NCI-H2081 treated with DMSO at 0.1 percent for 48 hours (cell line): ENCODE measurements at places on chromosomes 1 and 21.

GRCh38 chr1:37509181-37509580 is 5.4 kb downstream of the MEAF6 start:
- DNase-seq: no peak

DNA sequence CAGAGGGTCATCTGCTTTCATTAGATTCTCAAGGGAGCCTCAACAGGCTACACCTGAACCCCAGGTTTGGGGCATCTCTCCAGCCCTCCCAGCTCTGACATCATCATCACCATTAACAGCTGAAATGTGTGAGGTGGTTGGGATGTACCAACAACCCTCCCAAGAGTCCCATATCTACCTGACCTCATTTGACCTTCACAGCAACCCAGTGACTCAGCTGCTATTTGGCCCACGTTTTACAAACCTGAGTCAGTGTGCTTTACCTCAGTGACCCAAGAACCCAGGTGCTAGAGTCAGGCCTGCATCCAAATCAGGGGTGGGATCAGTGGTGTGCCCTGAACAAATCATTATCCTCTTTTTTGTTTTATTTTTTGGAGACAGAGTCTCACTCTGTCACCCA is 53.3 kb upstream of the TINAGL1 start:
- no peak for DNase-seq

DNA sequence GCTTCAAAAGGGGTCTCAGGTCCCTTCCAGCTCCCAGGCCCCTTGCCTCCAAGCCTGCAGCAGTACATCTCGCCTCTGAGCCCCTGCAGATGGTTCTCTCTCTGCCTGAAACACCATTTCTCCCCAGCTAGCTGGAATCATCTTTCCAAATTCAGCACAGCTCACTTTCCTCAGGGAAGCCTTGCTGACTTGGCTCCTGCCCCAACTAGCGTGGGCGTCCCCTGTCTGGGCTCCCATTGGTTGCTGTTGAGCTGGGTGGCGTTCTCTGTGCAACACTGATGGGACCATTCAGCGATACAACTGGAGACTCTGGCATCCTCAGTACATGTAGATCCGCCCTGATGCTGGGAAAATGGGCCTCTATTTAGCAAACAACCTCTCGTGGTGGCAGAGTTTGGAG is 141.3 kb upstream of the IGSF21 start:
- DNase-seq: no peak

- DNase-seq: no peak
Observed at GRCh38 chr1:75133750-75134646, at the start of gene LHX8. LHX8 (plus strand) TSS chr1:75134388; CDS start chr1:75136615, 2,227 bp downstream.

GRCh38 chr1:230270185-230270558 is 156.0 kb downstream of the PGBD5 start:
- no peak for DNase-seq

- no peak for DNase-seq
Observed at GRCh38 chr1:62753031-62753965, 30.6 kb upstream of the ATG4C start.

GRCh38 chr1:170221495-170221894 is 75.7 kb downstream of the NTMT2 start:
- DNase-seq: no peak

GRCh38 chr1:26862781-26863684 is at the start of gene SFN:
SFN (plus strand) TSS chr1:26863149; CDS start chr1:26863213, 64 bp downstream.
- DNase-seq: peak; percentile 57

- DNase-seq: no peak
Observed at GRCh38 chr1:3351449-3352298, 102.8 kb upstream of the ARHGEF16 start.

DNA sequence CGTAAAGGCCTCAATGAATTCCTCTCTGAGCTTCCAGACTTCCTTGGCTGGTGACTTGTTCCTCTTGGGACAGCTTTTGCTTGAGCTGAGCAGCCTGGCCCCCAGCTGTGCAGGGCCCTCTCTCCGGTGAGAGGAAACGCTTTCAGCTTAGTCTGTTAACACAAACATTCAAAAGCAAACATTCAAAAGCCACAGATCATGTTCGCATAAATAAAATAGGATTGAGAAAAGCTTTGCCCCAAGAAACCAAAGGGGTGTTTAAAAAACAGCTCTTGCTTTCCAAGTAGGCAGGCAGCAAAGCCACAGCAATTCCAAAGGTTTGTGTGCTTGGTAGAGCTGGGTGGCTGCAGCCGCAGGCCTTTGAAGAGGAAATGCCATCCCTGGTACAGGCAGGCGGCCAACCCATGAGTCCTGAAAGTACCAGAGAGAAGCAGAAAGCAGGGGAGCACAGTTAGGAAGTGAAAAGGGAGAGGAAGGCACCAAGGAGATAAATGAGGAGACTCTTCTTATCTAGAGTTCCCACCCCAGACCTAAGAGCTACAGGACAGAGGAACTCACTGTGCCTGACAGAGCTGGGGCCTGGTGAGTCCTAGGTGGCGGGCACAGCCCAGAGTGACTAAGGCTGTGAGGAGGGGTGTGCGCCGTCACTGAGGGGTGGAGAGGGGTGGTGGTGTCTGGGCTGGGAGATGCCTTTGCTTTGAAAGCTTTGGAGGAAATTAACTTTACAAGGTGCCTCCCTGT is 48.4 kb downstream of the CCN1 start:
- DNase-seq: no peak

DNA sequence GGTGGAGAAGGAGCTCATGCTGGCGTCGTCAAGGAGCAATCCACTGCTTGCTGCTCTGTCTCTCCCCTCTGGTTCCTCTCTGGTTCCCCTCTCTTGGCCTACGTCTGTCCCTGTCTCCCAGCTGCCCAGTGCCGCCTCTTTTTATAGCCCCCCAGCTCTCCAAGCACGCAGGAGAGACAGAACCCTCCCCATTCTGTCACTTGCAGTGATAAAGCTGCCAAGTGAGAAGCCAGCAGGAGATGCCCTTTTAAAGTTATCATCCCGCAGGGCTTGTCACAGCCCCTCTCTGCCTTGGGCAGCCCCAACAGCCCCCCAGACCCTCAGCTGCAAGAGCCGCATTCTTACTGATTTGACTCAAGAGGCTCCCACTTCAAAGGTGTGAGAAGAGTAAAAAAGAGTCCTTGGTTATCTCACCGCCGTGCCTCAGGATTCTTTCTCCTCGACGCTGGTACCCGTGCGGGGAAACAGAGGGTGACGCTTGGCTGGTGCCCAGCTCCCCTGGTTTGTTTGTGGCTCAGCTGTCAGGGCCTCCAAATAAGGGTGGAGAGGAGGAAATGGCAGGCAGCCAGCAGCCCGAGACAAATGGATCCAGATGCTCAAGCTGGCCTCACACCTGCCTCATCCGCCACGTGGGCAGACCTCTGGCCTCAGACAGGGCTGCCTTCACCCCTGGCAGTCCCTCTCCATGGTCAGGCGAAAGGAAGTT is at the start of gene NPPA:
Gene NPPA, minus strand, starts transcription at position 117 of the 706 bp plus-strand sequence. Its CDS starts 99 bp downstream, at position 18.
- peak; percentile 83 for DNase-seq

GRCh38 chr1:150874455-150875196 is 1.8 kb downstream of the ARNT start:
- DNase-seq: no peak

- no peak for DNase-seq
Observed at GRCh38 chr1:212281590-212281989, 3.6 kb upstream of the PPP2R5A start.

DNA sequence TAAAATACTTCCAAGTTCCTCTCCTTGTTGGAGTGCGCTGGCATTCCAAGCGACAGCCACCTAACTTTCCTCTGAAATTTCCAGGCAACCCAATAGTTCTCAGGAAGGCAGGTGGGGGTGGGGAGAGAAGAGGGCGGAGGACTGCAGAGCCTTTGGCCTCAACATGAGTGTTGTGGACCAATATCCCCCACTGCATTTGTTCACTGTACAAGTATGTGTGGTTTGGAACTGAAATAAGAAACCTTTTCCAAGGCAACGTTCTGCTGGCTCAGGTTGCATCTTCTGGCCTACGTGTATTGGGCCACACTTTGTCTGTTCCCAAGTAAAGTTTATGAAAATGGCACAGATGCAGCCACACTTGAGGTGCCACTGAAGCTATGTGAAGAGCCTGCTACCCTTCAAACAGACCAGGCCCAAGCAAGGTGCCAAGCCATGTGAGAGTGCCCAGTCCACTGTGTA is 153.4 kb downstream of the DHRS3 start:
- no peak for DNase-seq

DNA sequence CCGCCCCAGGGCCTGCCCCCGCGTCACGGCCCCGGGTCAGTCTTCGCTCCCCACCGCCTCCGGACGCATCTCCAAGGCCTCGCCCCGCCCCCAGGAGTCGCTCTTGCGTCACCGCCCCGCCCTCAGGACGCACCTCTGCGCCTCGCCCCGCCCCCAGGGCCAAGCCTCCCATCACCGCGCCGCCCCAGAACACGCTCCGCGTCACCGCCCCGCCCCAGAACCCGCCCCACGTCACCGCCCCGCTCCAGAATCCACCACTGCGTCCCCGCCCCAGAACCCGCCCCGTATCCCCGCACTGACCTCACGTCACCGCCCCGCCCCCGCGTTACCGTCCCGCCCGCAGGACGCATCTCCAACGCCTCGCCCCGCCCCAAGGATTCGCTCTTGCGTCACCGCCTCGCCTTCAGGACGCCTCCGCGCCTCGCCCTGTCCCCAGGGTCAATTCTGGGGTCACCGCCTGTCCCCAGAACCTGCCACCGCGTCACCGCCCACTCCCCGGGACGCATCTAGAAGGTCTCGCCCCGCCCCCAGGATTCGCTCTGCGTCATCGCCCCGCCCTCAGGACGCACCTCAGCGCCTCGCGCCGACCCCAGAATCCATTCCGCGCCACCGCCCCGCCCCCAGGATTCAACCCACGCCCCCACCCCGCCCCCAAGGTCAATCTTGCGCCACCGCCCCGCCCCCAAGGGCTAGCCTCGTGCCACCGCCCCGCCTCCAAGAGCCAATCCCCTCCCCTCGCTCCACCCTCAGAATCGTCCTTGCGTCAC is 451 bp upstream of the CASP9 start:
- peak; percentile 59 for DNase-seq

- DNase-seq: no peak
Observed at GRCh38 chr1:30472526-30472925, 250.9 kb downstream of the MATN1 start.

DNA sequence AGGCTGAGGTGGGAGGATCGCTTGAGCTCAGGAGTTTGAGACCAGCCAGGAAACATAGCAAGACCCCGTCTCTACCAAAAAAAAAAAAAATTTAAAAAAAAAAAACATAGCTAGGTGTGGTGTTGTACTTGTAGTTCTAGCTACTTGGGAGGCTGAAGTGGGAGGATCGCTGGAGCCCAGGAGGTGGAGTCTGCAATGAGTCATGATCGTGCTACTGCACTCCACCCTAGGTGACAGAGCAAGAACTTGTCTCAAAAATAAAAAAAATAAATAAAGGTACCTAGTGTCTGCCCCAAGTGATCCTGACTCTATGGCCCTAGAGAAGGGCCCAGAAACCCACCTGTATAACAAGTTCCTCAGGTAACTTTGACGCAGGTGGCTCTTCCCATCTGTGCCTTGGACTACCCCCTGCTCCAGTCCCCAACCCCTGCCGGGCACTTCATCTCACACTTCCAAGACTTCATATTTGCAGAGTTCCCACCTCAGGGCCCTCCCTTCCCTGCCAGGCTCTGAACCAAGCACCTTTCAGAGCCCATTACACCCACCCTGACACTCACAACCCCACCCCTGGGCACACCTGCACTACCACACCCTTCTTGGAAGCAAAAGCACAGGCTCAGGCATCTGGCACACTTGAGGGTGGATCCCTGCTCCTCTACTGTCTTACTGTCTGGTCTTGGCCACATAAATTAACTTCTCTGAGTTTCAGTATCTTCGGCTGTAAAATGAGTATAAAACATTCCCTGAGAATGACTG is 80.2 kb upstream of the KLHDC7A start:
- DNase-seq: no peak
